ENCODE measurements at places on chromosomes 3 and 15. TPM values are rescaled to one million over a fixed set of nuclear protein-coding genes. Genes with fewer than 3 reads are reported as not detected.

GRCh38 chr3:161822291-161822690 is 325.7 kb downstream of the OTOL1 start:
- DNase-seq: no peak

DNA sequence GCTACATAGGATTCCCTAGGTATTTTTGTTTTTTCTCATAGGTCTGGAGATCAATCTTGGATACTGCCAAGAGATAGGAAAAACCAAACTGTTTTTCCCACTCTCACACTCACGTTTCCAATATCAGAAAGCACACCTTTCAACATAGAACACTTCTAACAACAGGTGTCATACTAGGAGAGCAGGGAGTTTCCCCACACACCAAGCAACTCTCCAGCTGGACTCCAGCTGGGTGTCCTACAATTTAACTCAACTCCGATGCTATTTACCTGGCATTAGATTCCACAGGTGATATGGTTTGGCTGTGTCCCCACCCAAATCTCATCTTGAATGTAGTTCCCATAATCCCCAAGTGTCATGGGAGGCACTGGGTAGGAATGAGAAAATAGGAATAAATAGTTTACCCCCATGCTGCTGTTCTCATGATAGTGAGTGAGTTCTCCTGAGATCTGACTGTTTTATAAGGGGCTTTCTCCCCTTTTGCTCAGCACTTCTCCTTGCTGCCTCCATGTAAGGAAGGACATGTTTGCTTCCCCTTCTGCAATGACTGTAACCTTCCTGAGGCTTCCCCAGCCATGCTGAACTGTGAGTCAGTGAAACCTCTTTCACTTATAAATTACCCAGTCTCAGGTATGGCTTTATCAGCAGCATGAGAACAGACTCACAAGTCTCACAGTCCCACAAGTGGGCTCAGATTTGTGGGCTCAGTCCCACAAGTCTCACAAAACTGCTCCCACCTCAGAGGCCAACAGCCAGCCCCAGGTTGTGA is 354.5 kb upstream of the THBS1 start:
- DNase-seq: no peak

DNA sequence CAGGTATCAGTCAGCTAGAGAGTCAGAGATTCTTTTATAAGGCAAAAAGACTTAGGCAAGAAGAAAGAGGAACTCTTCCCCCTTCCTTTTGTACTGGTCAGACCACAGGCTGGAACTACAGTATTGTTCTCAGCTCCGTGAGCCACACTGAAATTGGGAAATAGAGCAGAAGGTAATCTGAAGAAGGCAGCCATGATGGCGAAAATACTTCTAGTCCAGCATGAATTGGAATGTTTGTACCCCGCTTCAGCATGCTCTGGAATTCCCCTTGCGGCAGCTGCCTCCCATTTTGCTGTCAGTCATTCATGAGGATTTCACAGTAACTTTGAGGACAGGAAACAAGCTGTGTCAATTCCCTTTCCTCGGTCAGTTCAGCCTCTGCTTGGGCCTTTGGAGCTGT is 96.2 kb downstream of the CORO2B start:
- peak; percentile 65 for DNase-seq

DNA sequence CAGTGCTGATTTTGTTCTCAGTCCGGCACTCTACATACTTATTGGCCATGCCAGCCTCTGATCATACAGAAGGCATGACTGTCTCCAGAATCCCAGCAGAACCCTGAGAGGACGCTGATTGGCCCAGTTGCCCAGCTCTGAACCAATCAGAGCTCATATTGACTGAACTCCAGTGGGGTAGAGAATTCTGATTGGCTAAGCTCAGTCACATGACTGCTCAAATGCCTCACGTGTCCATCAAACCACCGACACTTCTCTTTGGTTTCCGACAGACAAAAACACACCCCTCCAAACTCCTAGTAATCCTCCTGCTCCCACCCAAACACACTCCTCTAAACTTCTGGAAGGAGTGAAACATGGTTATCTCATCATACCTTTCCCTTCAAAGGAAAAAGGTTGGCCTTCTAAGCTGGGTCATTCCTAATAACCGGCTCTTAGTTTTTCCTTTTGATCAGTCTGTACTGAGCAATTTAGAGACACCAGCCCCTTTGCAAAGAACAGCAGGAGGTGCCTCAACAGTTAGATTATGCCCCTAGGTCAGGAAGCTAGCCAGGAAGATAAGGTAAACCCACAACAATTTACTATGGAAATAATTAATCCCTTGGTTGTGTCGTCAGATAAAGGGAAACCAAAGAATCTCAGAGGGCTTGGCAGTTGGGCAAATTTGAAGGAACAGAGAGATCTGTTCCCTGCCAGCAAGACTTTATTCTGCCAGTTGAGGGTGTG is 187.8 kb downstream of the TLE3 start:
- DNase-seq: no peak

DNA sequence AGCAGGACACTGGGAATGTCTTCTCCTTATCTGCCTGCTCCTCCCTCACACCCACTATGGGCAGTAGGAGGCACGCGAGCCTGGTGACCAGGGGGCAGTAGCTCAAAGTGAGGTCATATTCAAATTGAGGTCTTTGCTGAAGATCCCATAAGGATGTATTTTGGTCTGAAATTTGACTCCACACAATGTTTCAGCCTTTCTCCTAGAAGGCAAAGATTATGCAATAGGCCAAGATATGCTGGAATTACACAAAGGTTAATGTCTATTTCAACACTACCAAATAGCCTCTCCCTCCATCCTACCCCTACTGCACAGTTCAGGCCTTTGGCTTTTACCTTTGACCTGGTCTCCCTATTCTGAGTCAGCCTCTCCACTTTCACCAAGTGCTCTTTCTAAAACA is 203.0 kb downstream of the TIGIT start:
- DNase-seq: no peak

DNA sequence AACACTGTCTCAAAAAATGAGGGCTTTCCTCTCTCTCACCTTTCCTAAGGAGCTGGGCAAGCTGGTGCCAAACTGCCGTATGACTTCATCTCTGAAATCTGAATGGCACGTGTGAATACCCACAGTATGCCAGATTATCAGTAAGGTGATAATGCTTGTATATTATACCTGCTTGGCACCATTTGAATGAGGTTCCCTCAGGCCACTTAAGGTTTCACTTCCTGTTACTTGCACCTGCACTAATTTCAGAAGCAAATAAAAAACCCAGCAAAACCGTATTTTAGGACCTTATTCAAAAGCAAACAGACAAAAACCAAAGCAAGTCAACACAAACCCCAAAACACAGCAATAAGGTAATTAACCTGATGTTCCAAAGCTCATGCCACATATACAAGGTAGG is 19.7 kb downstream of the FOXP1 start:
- DNase-seq: no peak

DNA sequence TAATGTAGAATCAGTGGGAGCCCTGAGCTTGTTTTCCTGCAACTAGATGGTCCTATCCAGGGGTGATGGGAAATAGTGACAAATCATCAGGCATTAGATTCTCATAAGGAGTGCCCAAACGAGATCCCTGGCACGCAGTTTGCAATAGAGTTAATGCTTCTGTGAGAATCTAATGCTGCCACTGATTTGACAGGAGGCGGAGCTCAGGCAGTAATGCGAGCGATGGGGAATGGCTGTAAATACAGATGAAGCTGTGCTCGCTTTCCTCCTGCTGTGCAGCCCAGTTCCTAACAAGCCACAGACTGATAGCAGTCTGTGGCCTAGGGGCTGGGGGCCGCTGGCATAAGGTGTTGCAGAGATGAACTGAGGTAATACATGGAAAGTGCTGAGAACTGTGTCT is 28.3 kb upstream of the TMEM42 start:
- DNase-seq: no peak

- DNase-seq: no peak
These were observed 315.1 kb downstream of the STXBP5L start for GRCh38 chr3:121223116-121223515.

DNA sequence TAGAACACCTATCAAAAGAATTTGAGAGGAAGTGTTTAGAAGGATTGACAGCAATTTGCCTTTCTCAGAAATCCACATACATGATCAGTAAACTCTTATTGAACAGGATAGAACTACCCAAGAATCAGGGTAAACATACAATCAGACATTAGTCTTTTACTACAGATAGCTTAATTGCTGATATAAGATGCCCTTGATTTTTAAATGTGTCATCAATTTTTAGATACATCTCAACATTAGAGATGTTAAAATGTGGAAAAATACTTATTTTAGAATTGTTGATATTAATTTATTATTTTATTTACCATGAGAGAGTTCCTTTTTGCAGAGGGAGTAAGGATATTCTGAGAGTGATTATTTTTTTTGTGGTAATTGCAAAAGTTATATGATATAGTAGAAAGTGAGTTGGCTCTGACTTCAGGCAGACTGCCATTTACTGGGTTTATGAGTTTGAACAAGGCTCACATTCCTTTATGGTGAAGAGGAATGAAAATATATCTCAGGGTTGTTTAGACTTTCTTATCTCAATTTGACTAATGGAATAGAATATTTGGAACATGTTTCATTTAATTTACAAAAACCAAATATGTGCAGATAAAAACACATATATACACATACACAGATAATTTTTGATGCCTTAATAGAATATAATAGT is 302.8 kb upstream of the GOLIM4 start:
- no peak for DNase-seq

DNA sequence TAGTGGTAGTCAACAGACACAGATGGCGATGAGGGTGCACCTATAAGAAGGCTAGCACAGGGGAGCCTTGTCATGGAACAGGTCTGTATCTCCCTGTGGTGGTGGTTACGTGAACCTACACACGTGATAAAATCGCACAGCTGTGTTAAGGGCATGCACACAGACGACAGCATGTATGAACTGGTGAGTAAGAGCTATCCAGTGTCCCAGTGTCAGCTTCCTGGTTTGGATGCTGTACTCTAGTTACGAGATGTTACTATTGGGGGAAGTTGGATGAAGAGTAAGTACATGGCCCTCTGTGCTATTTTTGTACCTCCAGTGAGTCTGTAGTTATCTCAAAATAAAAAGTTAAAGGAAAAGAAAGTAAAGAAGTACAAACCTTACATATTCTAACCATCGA is 38.2 kb downstream of the MTMR10 start:
- DNase-seq: no peak

- DNase-seq: no peak
These were observed 400.3 kb downstream of the TBC1D5 start for GRCh38 chr3:17342119-17342518.

GRCh38 chr3:46416125-46416810 is 9.2 kb downstream of the CCRL2 start:
- DNase-seq: no peak

DNA sequence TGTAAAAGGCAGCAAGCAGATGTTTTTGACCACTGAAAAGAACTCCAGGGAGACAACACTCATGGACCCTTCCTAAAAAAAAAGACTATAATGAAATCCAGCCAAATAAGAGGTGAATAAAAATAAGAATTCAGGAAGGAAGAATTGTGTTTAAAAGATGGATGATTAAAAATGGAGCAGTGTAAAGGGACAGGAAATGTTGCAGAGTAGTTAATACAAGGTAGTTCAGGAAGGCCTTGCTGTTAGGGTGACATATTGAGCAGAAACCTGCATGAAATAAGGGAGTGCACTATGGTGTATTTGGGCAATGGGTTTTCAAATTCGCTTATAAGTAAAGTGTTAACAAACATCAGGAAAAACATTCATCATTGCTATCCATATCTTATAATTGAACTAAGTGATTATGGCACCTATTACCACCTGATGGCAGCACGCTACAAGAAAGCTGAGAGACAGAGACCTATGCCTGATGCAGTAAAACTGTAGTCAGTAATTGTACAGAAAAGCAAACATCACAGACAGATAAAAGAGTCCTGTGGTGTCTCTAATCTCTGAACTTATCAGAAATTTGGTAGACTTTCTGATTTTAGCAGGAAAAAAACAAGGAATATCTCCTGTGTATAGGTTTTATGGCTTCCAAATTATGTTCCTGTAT is 5.8 kb upstream of the DBR1 start:
- DNase-seq: peak; percentile 64

DNA sequence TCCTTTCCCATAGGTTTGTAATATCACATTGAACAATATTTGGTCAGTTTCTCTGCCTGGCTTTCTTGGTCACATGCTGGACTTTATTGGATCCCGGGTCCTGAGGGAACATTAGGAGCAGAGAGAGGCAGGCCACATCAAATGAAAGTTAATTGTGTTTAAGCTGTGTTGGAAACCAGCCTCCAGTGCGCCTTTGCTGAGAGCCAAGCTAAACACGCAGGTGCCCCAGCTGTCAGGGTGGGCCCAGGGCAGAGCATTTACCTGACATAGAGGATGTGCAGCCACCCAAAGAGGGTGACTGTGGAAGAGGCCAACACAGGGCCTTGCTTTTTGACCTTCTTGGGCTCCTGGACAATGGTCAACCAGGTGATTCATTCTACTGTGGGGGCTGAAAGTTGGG is 149.3 kb downstream of the EBLN2 start:
- no peak for DNase-seq

GRCh38 chr15:68629519-68630210 is 50.9 kb downstream of the CORO2B start:
- DNase-seq: no peak

- no peak for DNase-seq
These were observed 326.9 kb downstream of the UACA start for GRCh38 chr15:70436428-70436827.

- DNase-seq: no peak
These were observed 1.1 kb upstream of the MPI start for GRCh38 chr15:74888716-74889115.

DNA sequence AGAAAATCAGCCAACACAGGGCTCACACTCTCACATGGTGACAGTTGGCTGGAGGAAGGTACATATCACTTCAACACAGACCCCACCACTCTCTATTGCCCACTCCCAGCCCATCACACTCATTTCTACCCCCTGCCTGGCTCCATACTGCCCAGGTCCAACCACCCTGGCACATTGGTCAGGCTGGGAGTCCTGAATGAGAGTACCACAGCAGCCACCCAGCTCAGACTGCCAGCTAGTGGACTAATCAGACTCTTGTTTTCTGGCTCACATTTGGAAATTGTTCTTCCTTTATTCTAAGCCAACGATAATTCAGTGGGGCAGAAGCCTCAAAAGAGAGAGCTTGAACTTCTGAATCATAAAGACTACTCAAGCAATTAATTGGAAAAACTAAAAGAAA is 20.0 kb downstream of the MRPL46 start:
- DNase-seq: no peak

DNA sequence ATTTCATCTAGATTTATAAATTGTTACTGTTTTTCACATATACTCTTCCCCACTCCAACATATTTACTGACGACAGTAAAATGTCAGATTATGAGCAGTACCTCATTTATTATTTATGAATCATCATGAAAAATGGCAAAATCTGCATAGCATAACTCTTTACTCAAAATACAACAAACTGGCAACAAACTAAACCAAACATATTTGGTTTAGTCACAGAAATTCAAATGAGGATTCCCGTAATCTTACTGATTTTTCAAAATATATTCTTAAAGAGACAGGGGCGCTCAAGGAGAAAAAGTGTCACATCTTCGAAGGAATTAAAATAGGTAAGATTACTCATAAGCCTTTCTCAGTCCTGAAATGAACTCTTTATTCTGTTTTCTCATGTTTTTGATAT is 3.0 kb upstream of the GPR87 start:
- DNase-seq: no peak

FHIT gene
- total RNA-seq: 2.0 TPM

PSTPIP1 gene
- 0.25 TPM for total RNA-seq

ADAMTS17 gene
- under 0.01 TPM for total RNA-seq

NCK1 gene
- 56.0 TPM for total RNA-seq

CLEC3B gene
- total RNA-seq: 0.26 TPM

MESP2 gene
- total RNA-seq: not detected

GOLGA6B gene
- total RNA-seq: not detected

MOBP gene
- total RNA-seq: not detected

CYP11A1 gene
- not detected for total RNA-seq

TJP1 gene
- total RNA-seq: 91.8 TPM

C3orf80 gene
- not detected for total RNA-seq

TMCO5A gene
- total RNA-seq: not detected
